RWPE1 (cell line): ENCODE measurements at places on chromosomes 6 and 20.

GRCh38 chr6:36301781-36302180 lies 31.9 kb downstream of the PNPLA1 start:
- DNase-seq: no peak

- no peak for DNase-seq
Measured at GRCh38 chr6:72963946-72964345, 261.4 kb downstream of the KHDC1L start.

GRCh38 chr20:3919352-3919751 lies 30.2 kb downstream of the PANK2 start:
- no peak for DNase-seq

DNA sequence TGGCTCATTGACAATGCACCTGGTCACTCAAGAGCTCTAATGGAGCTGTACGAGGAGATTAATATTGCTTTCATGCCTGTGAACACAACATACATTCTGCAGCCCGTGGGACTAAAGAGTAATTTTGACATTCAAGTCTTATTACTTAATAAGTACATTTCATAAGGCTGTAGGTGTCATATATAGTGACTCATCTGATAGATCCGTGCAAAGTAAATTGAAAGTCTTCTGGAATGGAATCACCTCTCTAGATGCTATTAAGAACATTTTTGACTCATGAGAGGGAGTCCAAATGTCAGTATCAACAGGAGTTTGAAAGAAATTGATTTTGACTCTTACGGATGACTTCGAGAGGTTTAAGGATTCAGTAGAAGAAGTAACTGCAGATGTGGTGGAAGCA lies 267.9 kb downstream of the CLVS2 start:
- DNase-seq: no peak

- DNase-seq: no peak
Measured at GRCh38 chr20:24761220-24762065, 187.6 kb upstream of the CST7 start.

DNA sequence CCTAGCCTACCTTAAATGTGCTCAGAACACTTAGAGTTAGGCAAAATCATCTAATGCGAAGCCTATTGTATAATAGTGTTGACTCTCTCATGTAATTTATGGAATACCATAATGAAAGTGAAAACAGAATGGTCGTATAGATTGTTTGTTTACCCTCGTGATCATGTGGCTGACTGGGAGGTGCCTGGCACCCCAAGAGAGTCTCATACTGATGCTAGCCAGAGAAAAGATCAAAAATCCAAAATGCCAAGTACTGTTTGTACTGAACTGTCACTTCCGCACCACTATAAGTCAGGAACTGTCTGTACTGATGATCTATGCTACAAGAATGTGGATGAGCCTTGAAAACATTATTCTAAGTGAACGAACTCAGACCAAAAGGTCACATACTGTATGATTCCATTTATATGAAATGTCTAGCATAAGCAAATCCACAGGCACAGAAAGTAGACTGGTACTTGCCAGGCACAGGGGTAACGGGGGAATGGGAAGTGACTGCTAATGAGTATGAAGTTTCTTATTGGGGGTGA lies 22.4 kb downstream of the ZMYND8 start:
- peak; percentile 96 for DNase-seq

- DNase-seq: no peak
Measured at GRCh38 chr6:137159912-137160311, 13.5 kb downstream of the IL22RA2 start.

DNA sequence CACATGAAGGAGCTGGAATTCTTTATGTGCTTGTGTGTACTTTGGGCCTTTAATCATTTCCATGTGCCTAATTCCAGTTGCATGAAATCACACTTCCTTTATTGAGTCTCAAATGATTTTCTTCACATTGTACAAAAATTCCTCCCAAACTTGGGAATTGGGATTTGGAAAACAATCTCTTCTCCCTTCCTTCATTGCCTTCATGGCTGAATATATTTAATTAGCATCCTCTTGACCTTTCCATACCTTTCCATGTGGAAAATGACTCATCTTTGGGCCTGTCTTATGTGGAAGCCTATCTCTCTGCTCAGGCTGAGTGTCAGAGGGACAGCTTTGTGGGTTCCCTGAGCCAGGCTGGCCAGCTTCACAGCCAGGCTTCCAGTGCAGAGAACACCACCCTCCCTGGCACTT lies 33.0 kb upstream of the CDH4 start:
- DNase-seq: no peak

DNA sequence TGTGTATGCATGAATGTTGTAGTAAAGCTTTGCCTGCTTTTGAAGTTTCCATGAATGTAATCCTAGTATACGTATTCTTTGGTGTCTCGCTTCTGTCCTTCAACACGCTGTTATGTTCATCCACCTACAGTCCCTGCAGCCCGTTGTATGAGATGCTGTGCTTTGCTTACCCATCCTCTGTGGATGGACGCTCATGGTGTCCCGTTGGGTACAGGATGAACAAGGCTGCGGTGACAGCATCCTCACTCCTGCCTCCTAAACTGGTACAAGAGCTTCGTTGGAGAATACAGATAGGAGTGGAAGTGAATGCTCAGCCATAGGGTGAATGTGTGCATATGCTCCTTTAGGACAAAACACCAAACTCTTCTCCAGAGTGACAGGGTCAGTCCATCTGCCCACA lies 366.2 kb downstream of the ZFAND3 start:
- DNase-seq: no peak

DNA sequence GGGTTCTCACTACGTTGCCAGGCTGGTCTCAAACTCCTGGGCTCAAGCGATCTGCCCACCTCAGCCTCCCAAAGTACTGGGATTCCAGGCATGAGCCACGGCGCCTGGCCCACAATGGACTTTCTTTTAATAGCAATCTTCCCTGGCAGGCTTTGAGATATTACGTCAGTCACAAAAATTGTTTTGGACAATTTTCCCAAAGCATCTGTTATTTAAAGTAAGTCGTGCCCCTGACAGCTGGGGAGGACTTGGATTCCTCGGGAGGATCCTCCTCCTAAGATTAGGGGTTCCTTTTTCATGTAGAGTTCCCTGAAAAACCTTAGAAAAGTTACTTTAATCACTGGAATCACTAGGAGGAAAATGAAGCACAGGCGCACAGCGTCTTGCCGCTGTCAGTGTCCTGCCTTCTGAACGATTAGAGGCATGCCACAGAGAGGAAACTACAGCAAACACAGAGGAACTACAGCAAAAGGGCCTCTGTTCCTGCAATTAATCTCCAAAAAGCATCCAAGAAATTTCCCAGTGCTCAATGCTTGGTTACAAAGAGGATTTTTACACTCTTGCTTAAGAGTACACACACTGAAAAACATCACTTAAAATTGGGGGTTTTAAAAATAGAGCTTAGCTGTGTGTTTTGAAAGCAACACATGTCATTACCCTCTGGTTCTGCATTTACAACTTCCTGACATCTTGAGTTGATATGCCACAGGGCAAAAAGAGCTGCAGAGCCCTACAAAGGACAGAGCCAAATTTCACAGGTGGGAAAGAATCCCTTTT lies 4.5 kb downstream of the ACSS1 start:
- no peak for DNase-seq

- DNase-seq: no peak
Measured at GRCh38 chr6:70390067-70390466, 23.2 kb upstream of the FAM135A start.

- no peak for DNase-seq
Measured at GRCh38 chr6:53892707-53893106, 97.9 kb downstream of the LRRC1 start.

DNA sequence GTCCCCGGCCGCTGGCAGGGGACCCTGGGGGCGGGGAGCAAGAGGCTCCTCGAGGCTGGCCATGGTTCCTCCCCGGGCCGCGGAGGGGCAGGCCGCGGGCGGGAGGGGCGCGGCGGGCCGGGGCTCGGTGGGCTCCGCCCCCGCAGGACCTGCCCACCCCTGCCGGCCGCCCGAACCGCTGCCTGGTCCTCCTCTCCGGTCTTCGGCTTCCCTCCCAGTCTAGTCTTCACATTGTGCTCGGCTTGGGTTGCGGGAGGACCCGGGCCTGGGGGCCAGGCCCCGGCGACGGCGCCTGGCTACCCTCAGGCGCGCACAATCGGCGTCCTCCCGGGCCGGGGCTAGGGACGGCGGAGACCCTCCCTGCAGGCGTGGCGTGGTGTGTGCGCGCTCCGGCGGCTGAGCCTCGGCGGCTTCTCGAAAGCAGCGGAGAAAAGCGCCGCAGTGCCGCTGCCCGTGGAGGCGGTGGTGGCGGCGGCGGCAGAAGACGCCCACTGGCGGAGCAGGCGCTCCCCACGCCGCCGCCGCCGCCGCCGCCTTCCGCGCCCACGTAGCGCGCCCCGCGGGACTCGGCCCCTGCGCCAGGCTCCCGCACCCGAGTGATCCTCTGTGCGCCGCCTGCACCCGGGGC lies at the start of gene PDE10A:
Gene PDE10A (minus strand): TSS at position 493 of the 628 bp plus-strand sequence. CDS start 430 bp downstream, at position 63.
- DNase-seq: no peak

- no peak for DNase-seq
Measured at GRCh38 chr20:41531518-41532275, 86.5 kb downstream of the CHD6 start.

DNA sequence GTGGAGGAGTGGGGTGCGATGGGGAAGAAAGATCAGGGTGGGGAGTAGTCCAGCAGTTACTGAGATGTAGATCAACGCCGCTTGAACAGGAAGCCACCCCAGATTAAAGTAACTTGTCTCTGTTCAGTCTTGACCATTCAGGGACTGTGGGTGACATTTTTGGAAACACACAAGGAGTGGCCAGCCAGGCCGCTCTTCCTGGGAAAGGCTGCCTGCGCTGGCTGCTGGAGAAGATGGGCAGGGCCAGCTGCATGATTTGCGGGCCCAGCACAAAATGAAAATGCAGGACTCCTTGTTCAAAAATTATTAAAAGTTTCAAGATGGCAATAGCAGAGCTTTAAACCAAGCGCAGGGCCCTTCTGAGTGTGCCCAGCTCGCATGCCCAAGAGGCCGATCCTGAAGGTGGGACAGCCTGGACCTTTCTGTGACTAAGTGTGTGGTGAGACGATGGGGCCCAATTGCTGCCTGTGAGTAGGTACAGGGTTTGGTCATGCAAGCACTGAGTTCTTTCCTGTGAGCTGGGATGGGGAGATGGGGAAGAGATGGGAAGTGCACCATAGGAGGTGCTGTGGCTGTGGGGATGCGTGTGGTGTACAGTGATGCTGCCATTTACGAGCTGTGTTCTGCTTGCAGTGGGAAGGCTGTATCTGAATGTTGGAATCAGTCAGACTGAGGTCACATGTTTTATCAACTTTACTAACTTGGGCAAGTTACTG lies 51.3 kb downstream of the DAAM2 start:
- DNase-seq: no peak

- DNase-seq: no peak
Measured at GRCh38 chr6:80647156-80647555, 540.7 kb downstream of the BCKDHB start.

DNA sequence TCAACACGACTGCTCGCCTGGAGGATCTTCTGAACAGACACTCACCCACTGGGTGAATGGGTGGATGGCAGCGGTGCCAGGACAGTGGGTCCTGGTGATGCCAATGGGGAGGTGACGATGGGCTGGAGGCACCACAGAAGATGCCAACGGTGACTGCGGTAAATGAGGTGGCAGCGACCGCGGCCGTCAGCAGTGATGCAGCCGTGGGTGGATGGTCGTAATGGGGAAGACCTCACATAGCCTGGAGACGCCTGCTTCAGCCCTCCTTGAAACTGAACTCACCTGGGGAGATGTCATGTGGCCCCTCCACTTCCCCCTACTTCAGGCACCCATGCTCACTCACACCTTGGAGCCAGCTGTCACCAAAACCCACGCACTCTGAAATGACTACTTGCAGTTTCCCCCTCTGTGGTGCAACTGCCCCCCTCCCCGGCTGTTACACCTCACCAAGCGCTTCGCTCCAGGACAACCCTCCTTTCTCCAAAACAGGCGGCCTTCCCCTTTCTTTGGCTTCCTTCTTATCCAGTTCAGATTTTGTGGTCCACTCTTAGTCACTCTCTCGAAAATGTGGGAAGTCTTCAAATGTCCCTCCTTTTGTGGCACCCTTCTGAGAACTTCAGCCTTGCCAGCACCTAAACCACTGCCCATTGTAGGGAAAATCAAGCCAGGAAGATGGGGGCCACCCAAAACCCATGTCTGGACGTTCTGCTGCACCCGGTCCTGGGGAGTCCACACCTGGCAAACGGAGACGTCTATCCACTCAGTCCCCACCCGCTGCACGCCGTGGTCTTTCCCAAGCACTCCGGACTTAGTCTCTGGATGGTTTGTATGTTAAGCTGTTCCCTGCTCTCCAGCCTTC lies 10.4 kb upstream of the ABHD16B start:
- no peak for DNase-seq

DNA sequence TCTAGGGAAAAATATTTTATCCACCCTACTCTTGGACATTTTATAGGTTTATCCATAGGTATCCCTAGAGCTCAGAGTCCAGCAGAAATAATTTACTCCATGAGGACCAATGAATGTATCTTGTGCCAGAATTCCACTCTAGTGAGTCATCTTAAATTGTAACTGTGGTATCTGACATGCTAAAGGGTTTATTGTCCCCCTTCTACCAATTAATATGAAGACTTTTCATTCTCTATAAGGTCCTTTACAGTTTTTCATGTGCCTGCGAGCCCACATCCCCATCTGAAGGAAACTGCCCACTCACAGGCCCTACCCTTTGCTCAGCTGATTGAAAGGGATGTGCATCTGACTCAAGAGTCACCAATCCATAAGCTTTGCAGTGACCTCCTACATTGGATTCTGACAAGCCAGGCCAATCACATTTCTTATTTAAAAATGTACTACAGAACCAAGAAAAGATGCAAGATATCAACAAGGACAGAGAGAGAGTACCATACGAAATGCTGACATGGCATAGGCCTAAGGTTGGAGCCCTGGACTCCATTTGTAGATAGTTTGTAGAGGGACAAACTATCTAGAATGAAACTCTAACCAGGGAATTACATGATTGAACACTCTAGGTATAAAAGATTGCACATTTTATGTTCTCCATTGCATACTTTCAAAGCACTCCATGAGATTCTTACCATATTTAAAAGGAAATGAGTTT lies 93.4 kb upstream of the DEFB112 start:
- no peak for DNase-seq

DNA sequence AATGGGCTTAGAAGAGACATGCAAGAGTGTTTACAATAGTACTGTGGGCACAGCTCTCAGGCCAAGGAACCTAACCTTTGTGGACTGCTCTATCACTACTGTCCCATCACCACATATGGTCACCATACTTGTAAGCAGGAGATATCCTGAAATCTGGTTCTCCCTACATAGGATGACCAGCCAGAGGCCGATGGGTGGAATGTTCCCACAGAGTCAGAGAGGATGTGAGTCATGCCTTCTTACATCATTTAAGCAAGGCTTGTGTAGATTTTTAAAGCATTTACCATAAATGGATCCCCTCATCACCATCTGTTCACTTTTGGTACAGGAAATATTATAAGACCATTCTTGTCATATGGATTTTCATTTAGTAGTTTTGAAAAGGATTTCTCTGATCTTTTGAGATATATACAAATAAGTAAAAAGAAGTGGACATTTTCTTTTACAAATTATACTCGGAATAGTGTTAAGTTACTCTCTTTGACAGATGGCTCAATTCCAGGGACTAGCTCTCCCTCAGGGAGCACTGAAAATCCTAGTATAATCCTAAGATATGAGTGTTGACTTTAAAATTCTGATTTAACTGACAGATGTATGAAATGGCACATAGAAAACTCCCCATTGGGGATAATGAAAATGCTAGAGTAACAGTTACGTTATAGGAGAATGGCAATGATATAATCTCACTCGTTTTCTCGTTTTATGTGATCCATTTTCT lies 6.6 kb downstream of the HTR1B start:
- DNase-seq: peak; percentile 85
